ENCODE measurements at places on chromosomes 5 and 9. TPM values are rescaled to one million over a fixed set of nuclear protein-coding genes. Genes with fewer than 3 reads are reported as not detected.

Gene LECT2
- not detected for total RNA-seq

Gene SLC28A3
- 0.58 TPM for total RNA-seq

Gene OBP2A
- not detected for total RNA-seq

Gene ALAD
- total RNA-seq: 5.1 TPM

Gene ACSL6
- not detected for total RNA-seq

Gene MATR3
- 175 TPM for total RNA-seq

Gene LIX1
- total RNA-seq: under 0.01 TPM

Gene DNAH5
- 1.7 TPM for total RNA-seq

Gene PDGFRB
- 2.2 TPM for total RNA-seq

Gene ADCY2
- not detected for total RNA-seq

Gene TGFBI
- total RNA-seq: 371 TPM

Gene BAAT
- total RNA-seq: not detected

Gene FOXD4
- 0.07 TPM for total RNA-seq

Gene ARAP3
- total RNA-seq: 11.3 TPM

Gene BHMT
- total RNA-seq: 1.2 TPM

Gene TLR4
- total RNA-seq: 1.7 TPM

Gene CTSV
- total RNA-seq: 9.6 TPM

Gene SLC23A1
- total RNA-seq: not detected

Gene FBLL1
- total RNA-seq: not detected

Gene JAK2
- total RNA-seq: 3.0 TPM

Gene CDC20B
- total RNA-seq: not detected

Gene OSTF1
- 21.0 TPM for total RNA-seq

Gene RXRA
- total RNA-seq: 8.4 TPM

Gene GAS1
- total RNA-seq: 1.7 TPM

Gene APBA1
- 0.29 TPM for total RNA-seq

Gene PCDHB9
- not detected for total RNA-seq

Gene SHISAL2B
- total RNA-seq: not detected

Gene ADAMTSL1
- total RNA-seq: 2.8 TPM

Gene TOPORS
- 18.5 TPM for total RNA-seq

Gene FOXD4L3
- total RNA-seq: not detected

Gene PROB1
- 2.7 TPM for total RNA-seq

Gene CEL
- total RNA-seq: 0.58 TPM

Gene ANKRD55
- total RNA-seq: not detected

Gene ITGA2
- total RNA-seq: 28.1 TPM

Gene LRRC70
- total RNA-seq: not detected

Gene IFNA21
- total RNA-seq: not detected

Gene CDKN2A
- total RNA-seq: 22.4 TPM

Gene SOHLH1
- not detected for total RNA-seq

Gene MLANA
- not detected for total RNA-seq

Gene SOX30
- 0.23 TPM for total RNA-seq

Gene RNF44
- total RNA-seq: 17.1 TPM

Gene PAEP
- not detected for total RNA-seq

Gene C6
- not detected for total RNA-seq

Gene FOXD4L6
- total RNA-seq: not detected

Gene MYOT
- not detected for total RNA-seq

Gene DMRT2
- 0.35 TPM for total RNA-seq

Measured in epithelial cell of proximal tubule (primary cell).